ENCODE measurements at places on chromosomes 12 and 14.
A peak's percentile ranks its signal among the peaks of the same experiment; 100 is the strongest.

DNA sequence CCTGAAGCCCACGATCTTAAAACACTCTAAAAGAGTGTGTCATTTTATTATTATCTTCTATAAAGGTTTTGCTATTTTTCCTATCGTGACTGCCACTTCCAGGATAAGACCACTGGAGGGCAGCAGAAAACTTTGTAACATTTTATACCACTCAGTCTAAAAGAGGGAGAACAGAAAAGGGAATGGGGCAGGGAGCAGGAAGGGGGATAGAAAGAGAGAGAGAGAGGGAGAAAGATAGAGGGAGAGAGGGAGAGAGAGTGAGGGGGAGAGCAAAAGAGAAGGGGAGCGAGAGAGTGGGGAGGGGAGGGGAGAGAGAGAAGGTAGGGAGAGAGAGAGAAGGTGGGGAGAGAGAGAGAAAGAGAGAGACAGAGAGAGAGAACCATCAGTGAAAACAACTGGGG is 2.0 kb upstream of the ART4 start:
- H3K36me3 ChIP-seq, result no peaks in the 10 kb centered on the region
- DNase-seq, result peak; percentile 63
- H3K27me3 ChIP-seq, result no peaks in the 10 kb centered on the region
- H3K4me3 ChIP-seq, result no peak overlapping the region
- H3K4me1 ChIP-seq, result peaks cover 11% of the 10 kb centered on the region

- H3K27ac ChIP-seq, result no peak overlapping the region
- H3K36me3 ChIP-seq, result no peaks in the 10 kb centered on the region
- no peaks in the 10 kb centered on the region for H3K27me3 ChIP-seq
- DNase-seq, result no peak
Observed at GRCh38 chr14:99541677-99542470, 60.7 kb downstream of the CCNK start.

DNA sequence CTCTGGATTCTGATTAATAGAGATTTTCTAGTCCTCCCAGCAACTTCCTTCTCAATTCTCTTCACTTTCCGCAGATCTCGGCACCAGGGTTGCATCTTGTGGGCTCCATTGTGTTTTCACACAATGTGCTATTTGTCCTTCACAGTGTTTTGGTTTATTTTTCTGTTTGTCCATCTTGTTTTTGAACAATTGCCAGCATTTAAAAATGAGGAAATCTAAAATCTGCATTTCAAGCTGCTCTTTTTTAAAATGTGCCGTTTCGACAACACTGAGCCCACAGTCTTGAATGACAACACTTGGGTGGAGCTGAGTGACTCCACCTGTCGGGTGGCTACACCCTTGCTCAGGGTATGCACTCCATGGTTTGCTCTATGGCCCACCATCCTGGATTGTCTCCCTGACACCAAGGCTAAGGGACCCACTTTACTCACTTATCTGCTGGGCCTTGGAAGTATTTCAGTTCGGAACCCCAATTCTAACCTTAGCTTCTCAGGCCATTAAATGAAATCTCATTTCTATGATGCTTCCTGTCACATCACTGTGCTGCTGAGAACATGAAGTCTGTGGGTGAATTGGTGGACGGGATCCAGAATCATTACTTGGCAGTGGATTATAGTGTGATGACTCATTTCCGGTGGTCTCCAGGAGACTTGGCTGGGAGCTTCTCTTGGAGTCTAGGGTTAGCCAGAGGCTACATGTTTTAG is 3.4 kb upstream of the MYRFL start:
- H3K4me1 ChIP-seq, result no peaks in the 10 kb centered on the region
- DNase-seq, result no peak
- no peak overlapping the region for H3K4me3 ChIP-seq
- no peaks in the 10 kb centered on the region for H3K36me3 ChIP-seq
- no peaks in the 10 kb centered on the region for H3K27me3 ChIP-seq
- no peak overlapping the region for H3K27ac ChIP-seq

DNA sequence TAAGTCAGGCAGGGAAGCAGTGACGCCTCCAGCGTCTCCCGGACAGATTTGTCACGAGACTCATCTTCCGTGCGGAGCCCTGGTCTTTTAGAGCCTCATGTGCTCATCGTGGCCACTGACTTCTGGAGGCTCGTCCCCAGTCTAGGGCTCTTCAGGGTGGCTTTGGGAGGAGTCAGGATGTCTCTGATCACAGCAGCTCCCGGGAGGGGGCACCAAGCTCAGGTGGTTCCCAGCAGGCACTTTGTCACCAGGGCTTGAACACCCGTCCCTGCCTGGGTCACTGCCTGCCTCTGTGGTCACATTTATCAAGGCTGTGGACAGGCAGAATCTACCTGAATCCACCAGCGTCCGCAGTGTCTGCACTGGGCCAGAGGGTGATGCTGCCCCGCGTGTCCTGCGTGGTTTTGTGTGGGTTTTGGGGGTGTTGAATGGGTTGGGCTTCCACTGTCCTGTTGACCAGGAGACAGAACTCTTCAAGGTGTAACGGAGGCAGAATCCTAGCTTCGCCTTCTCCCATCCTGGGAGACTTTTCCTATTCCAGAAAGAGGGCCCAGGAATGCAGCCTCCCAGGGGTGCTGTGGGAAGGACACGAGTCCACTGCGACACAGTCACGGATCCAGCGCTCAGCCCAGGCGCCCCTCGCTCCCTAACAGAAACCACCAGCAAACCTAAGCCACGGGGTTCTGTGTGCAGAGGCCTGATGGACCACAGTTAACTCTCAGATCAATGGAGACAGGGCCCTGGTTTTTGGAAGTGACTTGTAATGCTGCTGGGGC is 132.3 kb downstream of the ADGRD1 start:
- no peak overlapping the region for H3K27ac ChIP-seq
- H3K4me1 ChIP-seq, result no peaks in the 10 kb centered on the region
- peak; percentile 2 for DNase-seq
- H3K36me3 ChIP-seq, result no peaks in the 10 kb centered on the region

DNA sequence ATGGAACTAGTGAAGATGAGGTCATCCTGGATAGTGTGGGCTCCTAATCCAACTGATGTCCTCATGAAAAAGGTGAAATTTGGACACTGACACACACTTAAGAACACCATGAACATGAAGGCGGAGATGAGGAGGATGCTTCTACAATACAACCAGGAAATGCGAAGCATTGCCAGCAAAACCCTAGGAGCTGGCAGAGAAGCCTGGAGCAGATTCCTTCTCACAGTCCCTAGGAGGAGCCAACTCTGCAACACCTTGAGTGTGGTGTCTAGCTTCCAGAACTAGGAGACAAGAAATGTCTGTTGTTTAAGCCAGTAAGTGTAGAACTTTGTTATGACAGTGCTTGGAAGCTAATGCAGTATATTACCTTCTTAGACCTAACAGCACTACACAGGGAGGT is 191.9 kb upstream of the PWP1 start:
- H3K36me3 ChIP-seq, result no peaks in the 10 kb centered on the region
- no peak for DNase-seq
- no peak overlapping the region for H3K27ac ChIP-seq
- no peaks in the 10 kb centered on the region for H3K27me3 ChIP-seq
- H3K4me1 ChIP-seq, result no peaks in the 10 kb centered on the region
- no peak overlapping the region for H3K4me3 ChIP-seq

- H3K27ac ChIP-seq, result no peak overlapping the region
- H3K36me3 ChIP-seq, result no peaks in the 10 kb centered on the region
- DNase-seq, result no peak
- peaks cover 2% of the 10 kb centered on the region for H3K27me3 ChIP-seq
- no peaks in the 10 kb centered on the region for H3K4me1 ChIP-seq
- no peak overlapping the region for H3K4me3 ChIP-seq
Observed at GRCh38 chr14:104642540-104642868, 37.9 kb upstream of the TMEM179 start.

DNA sequence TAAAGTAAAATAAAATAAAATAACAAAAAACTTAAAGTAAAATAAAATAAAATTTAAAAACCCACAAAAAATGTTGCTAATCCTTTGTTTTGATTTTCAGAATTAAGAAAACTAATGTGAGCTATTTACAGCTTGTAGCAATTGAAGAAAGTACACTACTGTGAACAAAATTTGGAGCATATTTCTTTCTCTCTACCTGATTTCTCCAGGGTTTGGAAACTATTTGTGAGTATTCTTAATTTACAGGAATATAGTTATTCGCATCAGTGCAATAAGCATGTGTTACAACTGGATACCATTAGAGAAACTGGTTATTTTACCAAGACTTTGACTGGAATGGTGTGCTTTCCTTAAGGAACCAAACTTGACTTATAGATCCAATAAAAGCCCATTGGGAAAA is 86.1 kb upstream of the CNOT2 start:
- H3K4me1 ChIP-seq, result no peaks in the 10 kb centered on the region
- no peak for DNase-seq
- no peak overlapping the region for H3K4me3 ChIP-seq
- H3K27me3 ChIP-seq, result no peaks in the 10 kb centered on the region

DNA sequence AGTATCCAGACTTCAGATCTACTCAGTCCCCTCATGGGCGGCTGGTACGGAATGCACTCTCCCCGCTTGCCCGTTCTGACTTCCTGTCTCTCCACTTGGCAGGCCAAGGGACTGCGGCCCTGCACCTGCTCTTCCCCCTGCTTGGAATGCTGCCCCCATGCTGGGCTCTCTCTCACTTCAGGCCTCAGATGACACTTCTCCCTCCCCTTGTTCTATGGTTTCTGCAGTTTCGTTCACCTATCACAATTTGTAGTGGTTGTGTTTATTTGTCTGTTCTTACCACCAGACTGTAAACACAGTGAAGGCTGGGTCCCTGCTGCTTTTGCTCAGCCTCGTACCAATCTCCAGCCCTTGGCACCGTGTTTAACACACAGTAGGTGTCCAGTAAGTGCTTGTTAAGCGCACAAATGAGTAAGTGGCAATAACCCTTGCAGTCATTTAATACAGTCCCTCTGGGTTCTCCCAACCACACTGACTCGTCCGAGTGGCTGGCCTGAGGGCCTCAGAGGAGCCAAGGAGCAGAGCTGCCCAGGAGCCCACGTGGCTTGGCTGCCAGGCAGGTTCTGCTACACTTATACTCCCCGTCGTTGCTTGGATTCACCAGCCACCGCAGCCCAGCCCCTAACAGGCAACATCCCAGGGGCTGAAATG is 11.8 kb downstream of the SLC6A12 start:
- no peaks in the 10 kb centered on the region for H3K4me1 ChIP-seq
- no peaks in the 10 kb centered on the region for H3K27me3 ChIP-seq
- H3K4me3 ChIP-seq, result no peak overlapping the region

- no peaks in the 10 kb centered on the region for H3K4me1 ChIP-seq
- H3K27me3 ChIP-seq, result no peaks in the 10 kb centered on the region
- no peak for DNase-seq
- no peaks in the 10 kb centered on the region for H3K36me3 ChIP-seq
- H3K27ac ChIP-seq, result no peak overlapping the region
Observed at GRCh38 chr14:104278214-104278534, 139.8 kb downstream of the KIF26A start.

DNA sequence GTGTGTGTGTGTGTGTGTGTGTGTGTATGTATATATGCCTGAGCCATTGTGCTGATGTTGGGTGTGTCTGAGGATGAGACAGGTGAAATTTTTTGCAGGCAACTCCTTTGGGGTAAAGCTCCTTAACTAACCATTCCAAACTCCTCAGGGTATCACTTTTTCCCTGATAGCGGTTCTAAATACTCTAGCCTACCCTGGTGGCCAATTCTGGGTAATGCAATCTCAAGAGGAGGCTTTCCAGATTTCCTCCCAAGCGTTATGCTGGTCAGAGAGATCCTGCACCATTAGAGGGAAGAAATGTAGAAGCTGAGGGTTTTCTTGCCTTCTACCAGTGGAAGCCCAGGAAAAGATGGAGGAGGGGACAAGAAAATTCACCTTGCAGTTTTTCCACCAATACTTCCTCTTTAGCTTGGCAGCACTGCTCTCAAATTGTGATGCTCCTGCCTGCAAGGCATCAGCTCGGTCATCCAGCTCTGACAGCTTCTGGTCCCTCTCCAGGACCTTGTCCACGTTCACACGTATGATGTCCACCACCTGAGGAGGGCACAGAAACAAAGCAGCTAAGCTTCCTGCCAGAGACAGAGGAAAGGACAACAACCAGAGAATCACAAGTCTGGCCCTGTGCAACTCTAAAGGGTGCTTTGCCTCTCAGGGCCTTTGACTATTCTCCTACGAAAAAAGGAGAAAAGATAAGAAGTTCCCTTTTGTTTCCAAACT is 4.9 kb downstream of the VAMP1 start:
- peaks cover 56% of the 10 kb centered on the region for H3K36me3 ChIP-seq
- no peak overlapping the region for H3K27ac ChIP-seq
- H3K4me1 ChIP-seq, result peaks cover 70% of the 10 kb centered on the region

GRCh38 chr12:119071638-119072231 is 90.4 kb downstream of the SRRM4 start:
- H3K27ac ChIP-seq, result no peak overlapping the region
- H3K4me3 ChIP-seq, result no peak overlapping the region
- no peak for DNase-seq
- peaks cover 7% of the 10 kb centered on the region for H3K27me3 ChIP-seq
- no peaks in the 10 kb centered on the region for H3K36me3 ChIP-seq
- H3K4me1 ChIP-seq, result no peaks in the 10 kb centered on the region
